ENCODE measurements at places on chromosomes 3 and 15.

DNA sequence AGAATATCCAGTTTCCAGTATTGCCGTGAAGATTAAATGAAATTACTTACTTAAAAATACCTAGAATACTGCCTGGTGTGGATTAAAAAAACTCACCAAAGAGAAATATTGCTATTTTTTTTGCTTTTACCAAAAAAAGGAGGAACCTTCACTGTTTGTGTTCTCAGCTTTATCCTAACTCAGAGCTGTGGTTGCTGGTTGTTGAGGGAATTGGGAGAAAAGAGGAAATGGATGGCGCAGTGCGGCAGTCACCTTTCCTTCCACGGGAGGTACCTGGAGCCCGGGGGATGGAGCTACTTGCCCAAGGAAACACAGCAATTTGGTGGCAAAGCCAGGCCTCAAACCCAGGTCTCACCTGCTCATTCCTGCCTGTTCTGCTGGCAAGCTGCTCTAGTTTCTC is 270.3 kb downstream of the RPLP1 start:
- no peak for DNase-seq

GRCh38 chr3:171888466-171888865 is 45.3 kb downstream of the TMEM212 start:
- no peak for DNase-seq

- DNase-seq: no peak
Observed at GRCh38 chr15:92167451-92167850, 226.2 kb upstream of the ST8SIA2 start.

- DNase-seq: peak; percentile 23
Observed at GRCh38 chr3:40170395-40170794, 139.1 kb upstream of the EIF1B start.

GRCh38 chr15:58510715-58511598 is 79.2 kb downstream of the LIPC start:
- DNase-seq: no peak

DNA sequence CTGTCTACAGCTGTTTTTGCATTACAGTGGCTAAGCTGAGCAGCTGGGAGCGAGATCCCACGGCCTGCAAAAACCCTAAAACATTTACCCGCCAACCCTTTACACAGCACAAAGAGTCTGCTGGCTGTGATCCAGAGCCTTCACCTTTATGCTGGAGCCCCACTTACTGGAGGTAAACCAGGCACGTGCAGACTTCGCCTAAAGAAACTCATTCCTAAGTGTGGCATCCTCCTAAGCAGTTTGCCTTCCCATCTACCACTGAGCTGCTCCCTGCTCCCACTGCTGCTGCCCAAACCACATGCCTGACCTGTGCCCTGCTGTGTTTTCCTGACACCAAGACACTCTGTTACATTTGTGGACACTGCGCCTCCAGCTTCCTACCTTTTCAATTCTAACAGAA is 53.0 kb downstream of the CHSY1 start:
- DNase-seq: no peak

- DNase-seq: no peak
Observed at GRCh38 chr15:74133694-74134386, 3.5 kb downstream of the ISLR2 start.

DNA sequence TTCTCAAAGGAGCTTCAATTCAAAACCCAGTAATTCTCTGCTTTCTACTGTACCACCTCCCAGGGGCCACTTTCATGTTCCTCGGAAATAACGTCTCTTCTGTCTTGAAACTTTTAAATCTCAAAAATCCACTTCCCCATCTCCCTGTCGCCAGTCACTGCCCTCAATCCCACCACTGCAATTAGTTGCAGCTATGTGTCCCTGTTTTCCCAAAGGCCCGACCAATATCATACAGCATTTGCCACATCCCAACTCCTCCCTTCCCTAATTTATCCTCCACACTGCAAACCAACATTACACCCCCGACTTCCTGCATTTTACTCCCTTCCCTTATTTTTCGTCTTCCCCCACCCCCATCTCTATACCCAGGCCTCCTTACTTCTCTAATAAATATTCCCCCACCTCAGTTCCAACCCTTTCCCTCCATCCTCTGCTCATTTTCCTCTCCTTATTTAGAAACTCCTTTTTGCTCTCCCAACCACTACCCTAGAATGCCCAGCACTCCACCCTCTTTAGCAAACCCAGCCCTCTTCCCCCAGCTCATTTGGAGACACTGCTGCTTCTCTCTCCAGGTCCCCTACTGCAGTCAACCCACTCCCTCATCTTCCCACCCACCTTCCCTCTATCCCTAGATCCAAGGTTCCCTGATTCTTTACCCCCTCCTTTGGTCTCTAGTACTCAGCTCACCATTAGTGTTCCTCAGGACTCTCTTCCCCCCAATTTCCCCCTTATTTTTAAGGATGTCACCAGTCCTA is 1.1 kb downstream of the NPTN start:
- DNase-seq: peak; percentile 28

DNA sequence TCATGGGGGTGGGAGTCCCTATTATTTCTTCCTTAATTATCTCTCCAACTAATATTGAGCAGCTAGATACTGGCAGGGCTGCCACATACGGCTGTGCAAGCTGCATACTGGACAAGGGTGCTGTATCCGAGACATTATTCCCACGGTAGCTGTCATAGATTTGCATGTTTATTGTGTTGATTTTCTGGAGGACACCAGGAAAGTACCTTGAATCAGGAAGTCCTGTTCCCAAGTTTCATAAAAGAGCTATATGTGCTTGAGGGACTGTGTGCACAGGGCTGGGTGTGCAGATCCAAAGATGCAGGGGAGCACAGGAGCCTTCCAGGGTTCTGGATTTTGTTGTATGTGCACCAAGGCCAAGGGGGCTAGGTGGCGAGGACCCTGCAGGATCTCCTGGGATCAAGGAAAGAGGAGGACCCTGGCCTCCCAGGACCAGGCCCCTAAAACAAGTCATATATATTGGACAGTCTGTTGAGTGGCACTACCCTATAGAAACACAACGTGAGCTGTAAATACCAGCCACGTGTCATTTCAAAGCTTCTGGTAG is 119.2 kb upstream of the ALDH1A3 start:
- no peak for DNase-seq

- DNase-seq: no peak
Observed at GRCh38 chr15:62505762-62506161, 340.7 kb upstream of the C2CD4B start.
